AG04450 (cell line): ENCODE measurements at places on chromosomes 3 and 15.
A peak's percentile ranks its signal among the peaks of the same experiment; 100 is the strongest.

GRCh38 chr15:63372018-63372705, 9.5 kb downstream of the CA12 start:
- peak; percentile 86 for DNase-seq

DNA sequence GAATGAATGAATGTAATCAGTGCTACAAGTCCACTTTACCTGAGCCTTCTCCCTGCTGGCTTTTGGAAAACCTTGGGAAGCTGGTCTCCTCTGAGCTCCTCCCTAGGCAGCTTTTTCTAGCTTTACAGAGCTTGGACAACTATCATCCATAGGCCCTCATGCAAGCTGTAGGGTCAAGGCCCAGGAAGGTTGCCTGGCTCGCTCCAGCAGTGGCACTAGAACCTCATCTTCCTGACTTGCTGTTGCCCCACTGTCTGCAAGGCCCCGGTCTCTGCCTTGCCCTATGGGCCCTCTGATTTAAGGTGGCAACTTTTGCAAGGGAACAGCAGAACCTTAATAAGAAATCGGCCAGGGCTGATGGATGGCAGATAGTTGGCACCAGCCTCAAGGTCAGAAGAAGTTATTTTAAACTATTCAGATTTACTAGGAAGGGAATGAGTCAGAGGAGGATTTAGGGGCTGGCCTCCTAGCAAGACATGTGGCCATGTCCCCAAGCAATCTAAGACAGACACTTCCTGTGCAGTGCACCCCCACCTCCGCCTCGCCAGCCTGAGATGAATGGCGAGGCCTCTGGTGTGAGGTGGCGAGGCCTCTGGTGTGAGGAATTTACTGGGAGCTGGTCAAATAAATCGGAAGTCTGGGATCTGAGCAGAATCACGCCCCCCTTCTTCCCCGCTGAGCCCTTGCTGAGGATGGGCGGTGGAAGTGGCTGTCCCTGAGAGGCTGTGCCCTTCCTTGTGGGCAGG, 180.8 kb downstream of the MEGF11 start:
- no peak for DNase-seq

- no peak for DNase-seq
Observed at GRCh38 chr3:114293838-114294535, at the start of gene TIGIT. TIGIT (plus strand) TSS chr3:114294028; CDS start chr3:114294062, 34 bp downstream.

DNA sequence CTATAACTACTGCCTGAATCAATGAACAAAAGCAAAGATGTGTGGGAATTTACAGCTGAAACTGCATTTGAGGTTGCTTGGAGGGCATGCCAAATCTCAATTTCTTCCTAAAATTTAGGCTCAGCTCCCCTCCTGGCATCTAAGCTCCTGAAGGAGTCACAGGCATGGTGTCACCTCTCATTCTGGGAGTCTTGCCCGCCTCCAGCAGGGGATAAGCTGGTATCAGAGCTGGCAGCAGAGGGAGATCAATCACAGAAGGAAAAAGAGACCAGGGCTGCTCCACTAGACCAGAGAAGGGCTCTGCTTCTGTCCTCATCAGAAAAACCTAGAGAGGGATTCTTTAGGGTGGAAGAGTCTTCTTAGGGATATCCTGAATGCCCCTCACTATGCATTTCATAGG, 150.4 kb upstream of the SLC6A11 start:
- DNase-seq = no peak

DNA sequence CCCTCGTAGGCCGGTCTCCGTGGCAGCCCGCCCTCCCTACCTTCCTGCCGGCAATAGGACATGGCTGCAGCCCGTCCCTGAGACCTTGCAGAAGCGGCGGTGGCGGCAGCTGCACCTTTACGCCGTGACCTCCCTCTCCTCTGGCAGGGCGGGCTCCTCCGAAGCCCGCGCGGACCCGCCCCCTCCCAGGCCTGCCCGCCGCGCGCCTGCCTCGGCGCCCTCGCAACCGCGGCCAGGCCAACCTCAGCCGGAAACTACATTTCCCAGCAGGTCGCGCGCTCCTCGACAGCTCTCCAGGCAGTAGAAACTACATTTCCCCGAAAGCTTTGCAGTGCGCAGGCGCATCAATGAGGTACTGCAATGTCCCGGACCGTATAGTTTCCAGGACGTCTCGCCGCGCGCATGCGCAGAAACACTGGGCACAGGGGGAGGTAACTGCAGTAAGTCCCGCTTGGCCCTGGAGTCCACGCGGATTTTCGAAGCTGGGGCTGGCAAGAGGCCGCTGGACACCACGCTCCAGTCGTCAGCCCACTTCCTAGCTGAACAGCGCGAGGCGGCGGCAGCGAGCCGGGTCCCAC, at the start of the genes CHCHD4 and TMEM43:
CHCHD4 (minus strand) TSS at position 256 of the 578 bp plus-strand sequence; CDS start at position 62, 194 bp downstream.
TMEM43 (plus strand) TSS at position 438 of the 578 bp plus-strand sequence. CDS start 142 bp downstream, outside the sequence.
- DNase-seq = peak; percentile 99

GRCh38 chr15:58501006-58501405, 69.2 kb downstream of the LIPC start:
- DNase-seq = no peak

GRCh38 chr15:90345857-90346256, 6.2 kb upstream of the ZNF774 start:
- DNase-seq = no peak

- no peak for DNase-seq
Observed at GRCh38 chr15:50884540-50884939, 23.9 kb upstream of the AP4E1 start.

DNA sequence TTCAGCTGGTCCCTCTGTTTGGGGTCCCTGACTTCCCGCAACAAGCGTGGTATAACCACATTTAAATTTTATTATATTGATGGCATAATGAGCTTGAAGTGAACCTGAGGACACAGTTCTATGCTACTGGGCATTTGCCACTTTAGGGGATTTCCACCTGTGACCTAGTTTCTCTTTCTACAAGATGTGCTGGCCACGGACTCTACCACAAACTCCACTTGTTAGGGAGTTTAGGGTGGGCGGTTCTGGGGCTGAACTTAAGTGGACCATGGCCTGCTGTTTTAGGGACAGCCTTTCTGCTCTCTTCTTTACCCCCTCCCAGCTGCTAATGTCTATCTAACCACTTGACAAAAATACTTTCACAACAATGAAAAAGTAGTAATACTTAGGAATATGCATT, 1199.1 kb downstream of the SI start:
- no peak for DNase-seq

DNA sequence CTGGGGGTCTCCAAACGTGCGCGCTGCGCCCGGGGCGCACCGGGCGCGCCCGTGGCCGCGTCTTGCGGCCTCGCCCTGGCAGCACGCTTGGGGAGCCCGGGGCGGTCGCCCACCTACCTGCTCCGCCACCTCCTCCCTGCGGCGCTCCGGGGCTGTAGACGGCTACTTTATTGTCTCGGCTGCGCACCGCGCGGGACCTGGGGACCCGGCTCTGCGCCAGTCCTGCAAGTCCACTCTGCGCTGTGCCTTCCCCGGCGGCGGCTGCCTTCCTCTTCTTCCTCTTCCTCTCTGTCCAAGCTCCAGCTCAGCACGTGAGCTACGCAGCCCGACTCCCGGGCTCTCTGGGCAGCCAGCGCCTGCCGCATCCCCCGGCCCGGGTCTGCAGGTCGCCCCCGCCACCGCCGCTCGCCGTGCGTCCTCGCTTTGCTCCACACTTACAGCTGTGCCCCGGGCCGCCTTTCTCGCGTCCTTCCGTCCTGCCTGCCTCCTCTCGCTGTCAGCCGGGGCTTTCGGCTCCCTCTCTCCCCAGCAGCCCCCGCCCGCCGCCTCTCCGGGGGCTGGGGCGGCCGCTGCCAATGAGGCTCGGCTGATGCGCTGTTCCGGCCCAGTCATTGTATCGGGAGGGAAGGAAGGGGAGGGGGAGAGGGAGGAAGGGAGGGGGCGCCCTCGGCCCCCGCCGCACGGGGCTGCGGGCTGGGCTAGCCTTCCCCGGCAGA, 156.4 kb upstream of the FRMD4B start:
- DNase-seq = no peak

- peak; percentile 63 for DNase-seq
Observed at GRCh38 chr3:45210308-45211041, 15.6 kb downstream of the TMEM158 start.

DNA sequence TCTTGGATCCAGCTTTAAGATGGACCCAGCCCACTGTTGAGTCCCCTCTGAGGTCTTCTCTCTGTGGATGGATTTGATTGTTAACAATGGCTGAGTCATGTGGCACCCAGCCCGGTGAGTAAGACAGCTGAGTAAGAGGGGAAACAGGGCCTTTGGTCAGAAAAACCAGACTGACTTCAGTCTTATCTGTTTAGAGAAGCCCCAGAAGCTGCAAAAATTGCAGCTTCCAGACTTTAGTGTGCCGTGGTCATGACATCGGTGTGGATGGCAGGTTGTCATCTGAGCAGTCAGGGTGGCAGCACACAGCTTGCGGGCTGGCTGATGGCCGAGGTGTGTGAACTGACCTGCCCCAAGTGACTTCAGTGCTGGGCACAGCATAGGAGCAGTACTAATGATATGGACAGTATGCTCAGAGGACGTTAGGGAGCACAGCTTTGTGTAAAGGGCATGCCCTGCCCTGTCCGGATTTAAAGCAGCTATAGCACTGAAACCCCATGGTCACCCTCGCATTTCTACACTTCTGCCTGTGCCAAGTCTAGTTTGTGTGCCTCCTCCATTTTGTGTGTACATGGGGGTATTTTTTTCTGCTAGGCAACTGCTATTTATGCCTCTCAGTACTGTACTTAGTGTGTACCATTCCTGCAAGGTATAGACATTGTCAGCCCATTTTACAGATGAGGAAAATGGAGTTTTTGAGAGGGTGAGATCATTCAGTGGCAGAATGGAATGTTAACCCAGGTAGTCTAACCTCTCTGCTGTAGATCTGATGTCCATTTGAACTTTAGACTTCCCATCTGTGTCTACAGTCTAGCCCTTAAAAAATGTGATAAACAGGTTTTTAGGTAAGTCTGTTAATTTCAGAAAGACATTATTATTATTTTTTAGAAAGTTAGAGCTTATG, 44.4 kb downstream of the FLNB start:
- peak; percentile 86 for DNase-seq

DNA sequence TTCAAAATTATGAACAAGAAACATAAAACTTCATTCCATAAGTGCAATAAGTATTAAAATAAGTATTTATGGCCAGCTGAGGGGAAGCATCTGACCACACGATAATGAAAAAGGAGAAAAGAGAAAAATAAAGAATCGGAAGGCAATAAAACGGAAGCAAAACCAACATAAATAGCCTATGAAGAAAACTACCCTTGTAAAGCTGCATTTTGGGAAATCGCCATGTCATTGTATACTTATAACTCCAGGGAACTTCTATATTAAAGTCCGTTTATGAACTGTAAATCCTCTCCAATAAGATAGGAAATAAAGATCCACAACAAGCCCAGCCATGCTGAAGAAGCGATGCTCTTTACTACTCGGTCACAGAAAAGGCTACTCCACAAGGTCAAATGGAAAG, 47.7 kb downstream of the MORC1 start:
- no peak for DNase-seq

- no peak for DNase-seq
Observed at GRCh38 chr15:76996076-76996525, 1.2 kb downstream of the PSTPIP1 start.

DNA sequence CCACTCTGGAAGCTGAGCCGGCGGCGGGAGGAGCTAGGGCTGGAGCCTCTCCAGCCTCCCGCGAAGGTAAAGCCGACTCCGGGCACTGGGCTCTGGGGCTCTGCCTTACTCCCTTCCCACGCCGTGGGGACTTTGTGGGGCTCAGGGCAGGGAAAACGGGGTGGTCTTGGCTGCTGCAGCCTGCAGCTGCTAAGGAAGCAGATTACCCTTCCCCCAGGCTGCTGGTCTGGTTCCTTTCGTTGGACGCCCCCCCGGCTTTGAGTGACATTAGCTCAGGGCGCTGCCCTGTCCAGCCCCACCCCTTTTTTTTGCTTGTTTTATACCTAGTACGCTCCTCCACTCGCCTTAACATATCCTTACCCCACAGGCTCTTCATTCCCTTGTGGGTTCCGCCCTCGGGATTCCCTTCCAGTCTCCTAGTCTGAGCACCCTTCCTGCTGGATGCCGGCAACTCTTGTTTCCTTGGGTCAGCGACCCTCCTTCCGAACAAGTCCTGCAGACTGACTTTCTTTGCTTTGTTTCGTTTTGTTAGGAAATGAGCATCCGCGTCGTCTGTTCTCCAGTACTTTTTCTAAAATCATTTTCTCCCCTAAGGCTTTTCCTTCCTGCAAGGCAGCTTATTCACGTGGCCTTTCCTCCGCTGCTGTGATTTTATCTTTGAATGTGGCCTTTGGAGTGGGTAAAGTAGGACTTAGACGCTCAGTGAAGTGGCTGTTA, 551 bp downstream of the DNAJC13 start:
- DNase-seq = peak; percentile 20

GRCh38 chr3:45555666-45556065, 38.9 kb upstream of the LIMD1 start:
- no peak for DNase-seq

DNA sequence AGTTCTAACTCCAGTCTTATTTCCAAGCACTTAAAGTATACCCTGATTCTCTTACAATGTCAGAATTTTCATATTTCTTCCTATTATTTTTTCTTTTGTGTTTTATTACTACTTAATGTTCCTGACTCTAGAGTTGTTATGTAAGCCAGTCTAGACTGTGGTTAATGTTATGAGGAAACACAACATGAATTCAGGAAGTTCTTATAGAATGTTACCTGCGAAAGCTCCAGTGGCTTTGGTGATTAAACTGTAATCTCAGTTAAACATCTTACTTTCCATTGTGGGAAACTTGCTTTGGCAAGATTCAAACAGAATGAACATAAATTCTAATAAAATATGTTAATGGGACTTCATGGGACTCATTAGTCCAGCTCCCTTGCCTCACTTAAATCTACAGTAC, 36.6 kb upstream of the CHL1 start:
- no peak for DNase-seq

- no peak for DNase-seq
Observed at GRCh38 chr3:13138833-13139145, 65.6 kb upstream of the IQSEC1 start.

DNA sequence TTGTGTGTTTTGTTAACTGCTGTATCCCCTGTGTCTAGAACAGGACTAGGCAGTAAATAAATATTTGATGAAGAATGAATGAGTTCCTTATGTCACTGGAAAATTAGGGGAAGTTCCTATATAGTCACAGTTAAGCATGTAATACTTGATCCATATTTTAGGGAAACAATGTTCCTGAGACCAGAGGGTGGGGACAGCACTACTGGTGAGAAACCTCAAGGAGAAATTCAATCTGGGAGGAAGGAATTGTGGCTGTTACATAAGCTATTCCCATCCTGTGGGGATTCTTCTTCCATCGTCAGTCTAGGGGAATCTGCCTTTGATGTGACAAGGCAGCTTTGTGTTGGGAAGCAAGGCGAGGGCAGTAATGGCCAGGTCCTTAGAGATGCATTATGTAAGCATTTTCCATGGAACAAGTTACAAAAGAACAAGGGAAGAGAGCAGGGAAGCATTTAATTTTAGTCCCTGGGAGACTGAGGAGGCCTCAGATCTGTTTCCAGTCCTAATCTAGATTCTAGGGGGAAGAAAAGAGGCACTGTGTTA, 219.3 kb upstream of the TTC14 start:
- no peak for DNase-seq

DNA sequence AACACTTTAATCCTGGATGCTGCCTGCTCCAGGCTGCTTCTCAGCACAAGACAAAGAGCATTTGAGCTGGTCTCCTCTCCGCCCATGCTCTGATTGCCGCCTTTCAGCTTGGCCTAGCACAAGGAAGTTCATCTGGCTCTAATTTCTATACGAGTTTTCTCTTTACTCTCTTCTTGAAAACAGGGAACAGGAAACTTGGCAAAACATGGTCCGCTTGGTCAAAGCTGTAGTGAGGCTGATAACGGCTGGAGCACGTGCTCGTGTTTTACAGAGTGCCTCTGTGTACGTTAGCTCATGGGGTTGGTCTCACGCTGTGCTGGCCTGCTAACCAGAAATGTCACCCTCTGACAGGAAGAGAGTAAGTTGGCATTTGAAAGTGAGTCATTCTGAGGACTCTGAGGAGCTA, 19.2 kb downstream of the RARRES1 start:
- DNase-seq = no peak

GRCh38 chr3:10702961-10703740, 112.9 kb upstream of the SLC6A11 start:
- no peak for DNase-seq
